Retinal pigment epithelial cell (primary cell): ENCODE measurements at places on chromosomes 11 and 22.

DNA sequence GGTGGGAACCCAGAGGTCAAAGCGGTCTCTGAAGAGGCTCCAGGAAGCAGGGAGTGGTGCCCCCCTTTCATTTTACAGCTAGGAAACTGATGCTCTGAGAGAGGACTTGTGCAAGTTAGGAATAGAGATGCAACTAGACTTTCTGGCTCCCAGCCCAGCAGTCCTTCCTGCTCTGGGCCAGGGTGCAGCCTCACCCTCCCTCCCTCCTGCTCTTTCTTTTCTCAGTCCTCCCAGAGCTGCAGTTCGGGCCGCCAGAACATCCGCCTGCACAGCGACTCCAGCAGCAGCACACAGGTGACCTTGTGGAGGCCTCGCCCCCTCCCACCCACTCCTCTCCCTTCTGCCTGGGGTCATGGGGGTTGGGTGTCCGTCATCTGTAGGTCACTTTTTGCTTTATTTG, 51.5 kb downstream of the LHFPL7 start:
- DNase-seq = peak; percentile 18

GRCh38 chr11:113564527-113565130, 89.4 kb upstream of the DRD2 start:
- DNase-seq = no peak

- DNase-seq = no peak
These were observed 251.2 kb downstream of the ETS1 start for GRCh38 chr11:128336203-128336602.

GRCh38 chr22:49767355-49768062, 60.2 kb downstream of the BRD1 start:
- peak; percentile 8 for DNase-seq

- DNase-seq = no peak
These were observed 8.7 kb downstream of the PNPLA5 start for GRCh38 chr22:43883012-43883661.

- no peak for DNase-seq
These were observed 345.4 kb upstream of the KIRREL3 start for GRCh38 chr11:127345819-127346459.

DNA sequence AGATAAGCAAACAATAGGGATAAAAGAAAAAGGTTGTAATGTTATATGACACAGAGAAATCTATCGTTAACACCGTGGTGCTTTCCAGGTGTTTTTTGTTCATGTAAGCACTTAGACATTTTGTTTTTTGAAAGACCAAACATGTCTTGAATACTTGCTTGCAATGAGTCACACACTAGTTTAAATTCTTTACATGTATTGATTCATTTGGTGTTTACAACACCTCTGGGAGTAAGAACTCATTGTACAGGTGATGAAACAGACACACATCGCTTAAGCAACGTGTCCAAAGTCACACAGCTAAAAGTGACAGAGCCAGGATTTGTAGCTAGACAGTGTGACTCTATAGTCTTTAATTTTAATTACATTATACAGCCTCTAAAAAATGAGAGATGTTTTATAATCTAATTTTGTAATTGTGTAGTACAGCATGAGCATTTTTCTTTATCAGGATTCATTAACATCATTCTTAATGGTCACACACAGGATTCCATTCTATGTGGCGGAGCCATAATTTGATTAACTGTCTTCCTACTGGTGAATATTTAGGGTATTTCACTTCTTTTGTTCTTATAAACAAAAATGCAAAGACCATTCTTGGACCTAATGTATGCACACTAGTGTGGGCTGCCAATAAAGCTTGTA, 148.8 kb downstream of the DBX1 start:
- DNase-seq = no peak

GRCh38 chr11:14519597-14519916, 629 bp downstream of the PSMA1 start:
- DNase-seq = no peak

DNA sequence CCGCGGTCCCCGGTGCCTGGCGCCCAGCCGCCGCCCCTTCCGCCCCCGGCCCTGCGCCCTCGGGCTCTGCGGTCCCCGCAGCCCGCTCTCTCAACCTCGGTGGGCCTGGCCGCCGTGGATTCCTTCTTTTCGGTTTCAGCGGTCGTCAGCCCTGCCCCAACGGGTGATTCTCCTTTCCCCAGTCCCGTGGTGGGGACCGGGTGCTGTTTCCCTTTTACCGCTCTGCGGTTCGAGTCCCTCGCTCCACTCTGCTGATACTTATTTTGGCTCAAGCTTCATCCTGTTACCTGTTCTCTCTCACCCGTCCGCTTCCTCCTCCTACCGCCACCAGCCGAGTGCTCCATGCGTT, 494 bp downstream of the ZDHHC5 start:
- no peak for DNase-seq

DNA sequence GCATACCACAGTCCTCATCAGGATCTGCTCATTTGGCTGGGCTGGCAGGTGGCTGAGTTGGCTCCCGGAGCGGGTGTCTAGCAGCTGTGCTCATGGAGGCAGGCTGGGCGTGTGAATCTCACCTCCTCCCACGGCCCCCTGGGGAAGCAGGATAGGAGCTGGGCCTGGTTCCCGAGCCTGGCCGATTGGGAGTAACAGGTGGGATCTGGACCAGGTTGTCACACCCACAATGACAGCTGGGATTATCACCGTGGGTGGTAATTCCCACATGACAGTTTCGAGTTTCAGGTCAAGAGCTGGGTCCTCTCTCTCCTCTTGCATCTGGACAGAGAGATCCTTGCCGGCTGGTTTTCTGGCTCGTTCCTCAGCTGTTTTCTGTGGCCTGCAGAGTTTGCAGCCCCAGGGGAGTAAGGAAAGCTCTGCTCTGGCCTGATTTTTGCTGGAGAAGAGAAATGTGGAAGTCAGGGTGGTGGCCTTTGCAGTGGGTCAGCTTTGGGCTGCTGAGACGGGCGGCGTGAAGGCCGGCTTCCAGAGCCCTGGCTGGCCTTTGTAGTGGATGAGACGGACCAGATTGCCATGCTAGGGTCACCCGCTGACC, 57.0 kb downstream of the BCR start:
- no peak for DNase-seq

DNA sequence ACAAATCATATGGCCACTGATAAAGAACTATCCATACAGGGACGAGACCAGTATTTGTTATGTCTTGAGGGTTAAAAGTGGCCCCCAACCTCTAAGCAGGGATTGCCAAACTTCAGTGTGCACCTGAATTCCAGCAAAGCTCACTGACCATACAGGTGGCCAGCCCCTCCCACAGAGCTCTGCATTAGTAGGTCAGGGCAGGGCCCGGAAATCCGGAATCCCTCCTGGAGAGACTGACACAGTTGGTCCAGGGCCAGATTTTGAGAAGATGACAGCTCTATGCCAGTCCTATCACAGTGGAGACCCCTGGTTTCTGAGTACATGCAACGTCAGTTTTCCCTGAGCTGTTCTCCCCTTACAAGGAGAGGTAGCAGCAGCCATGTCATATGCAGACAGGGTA, 20.8 kb downstream of the VPS37C start:
- DNase-seq = no peak

DNA sequence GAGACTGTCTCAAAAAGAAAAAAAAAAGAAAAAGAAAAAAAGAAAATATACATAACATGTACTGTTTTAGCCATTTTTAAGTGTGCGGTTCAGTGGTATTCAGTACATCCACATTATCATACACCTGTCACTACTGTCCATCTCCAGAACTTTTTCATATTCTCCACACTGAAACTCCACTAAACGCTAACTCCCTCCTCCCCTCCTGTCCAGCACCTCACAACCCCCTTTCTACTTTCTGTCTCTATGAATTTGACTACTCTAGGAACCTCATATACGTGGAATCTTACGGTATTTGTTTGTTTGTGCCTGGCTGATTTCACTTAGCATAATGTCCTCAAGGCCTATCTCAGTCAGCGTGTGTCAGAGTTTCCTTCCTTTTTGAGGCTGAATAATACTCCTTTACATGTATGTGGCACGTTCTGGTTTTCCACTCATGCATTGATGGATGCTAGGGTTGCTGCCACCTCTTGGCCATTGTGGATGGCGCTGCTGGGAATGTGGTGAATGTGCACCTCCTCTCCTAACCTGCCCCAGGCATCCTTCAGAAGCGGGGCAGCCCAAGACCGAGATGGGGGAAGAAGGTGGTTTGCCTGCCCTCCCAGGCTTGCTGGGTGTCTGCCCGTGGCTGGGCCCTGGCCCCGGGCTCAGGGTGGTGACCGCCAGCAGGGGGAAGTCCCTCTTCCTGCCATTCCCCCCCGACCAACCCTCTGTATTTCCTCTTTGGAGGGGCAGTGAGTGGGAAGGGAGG, 60.5 kb downstream of the BCR start:
- DNase-seq = no peak

DNA sequence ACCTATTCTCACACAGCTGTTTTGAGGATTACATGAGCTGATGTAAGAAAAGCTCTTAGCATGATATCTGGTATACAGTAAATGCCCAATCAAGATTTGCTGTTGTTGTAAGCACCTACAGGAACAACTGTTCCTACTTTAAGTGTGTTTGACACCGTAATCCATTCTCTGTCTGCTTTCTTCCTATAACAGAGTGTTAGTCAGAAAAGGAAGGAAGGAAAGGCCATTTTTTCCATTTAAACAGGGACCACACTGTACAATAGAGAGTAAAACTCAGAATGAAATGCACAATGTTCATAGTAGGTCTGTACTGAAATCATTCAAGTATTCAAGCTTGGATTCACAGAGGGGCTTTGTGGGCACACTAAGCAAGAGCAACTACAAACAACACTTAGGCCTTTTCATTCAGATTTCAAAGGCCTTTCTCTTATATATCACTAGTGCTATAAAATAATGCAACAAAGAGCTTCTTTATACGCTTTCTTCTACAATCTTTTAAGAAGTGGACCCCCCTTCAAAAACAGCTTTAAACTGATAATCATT, 21.5 kb downstream of the MTCH2 start:
- no peak for DNase-seq

DNA sequence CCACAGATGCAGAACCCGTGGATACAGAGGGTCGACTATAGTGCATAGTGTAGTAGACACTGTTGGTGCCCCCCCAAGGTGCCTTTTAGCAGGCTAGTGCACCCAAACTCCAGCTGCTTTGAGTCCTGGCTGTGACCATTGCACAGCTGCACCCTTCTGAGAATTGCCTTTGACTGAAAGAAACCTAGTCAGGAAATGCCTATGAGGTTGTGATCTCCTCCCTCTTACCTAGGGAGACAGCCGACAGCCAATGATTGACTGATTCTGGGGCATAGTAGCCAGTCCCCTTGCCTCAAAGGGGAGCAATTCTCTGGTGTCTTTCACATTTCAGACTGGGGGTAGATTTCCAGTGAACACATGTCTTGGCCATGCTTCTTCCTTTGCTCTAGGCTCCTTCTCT, 74.2 kb downstream of the DCDC1 start:
- DNase-seq = no peak

DNA sequence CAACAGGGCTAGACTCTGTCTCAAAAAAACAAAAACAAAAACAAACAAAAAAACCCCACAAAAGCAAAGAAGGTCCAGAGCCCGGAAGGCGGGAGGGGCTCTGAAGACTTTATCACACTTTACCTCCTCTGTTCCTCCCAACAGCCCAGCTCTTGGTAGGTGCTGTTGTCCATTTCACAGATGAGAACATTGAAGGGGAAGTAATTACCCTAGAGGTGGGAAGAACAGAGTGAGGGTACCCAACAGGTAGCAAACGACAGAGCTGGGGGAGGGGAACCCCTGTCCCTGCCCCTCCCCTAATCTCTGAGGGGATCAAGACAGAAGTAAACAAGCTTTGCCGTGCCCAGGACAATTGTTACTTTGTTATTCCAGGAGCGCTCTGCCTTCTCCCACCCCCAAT, 1.0 kb upstream of the BIK start:
- DNase-seq = no peak

- DNase-seq = no peak
These were observed 79.7 kb upstream of the LINC01488 start for GRCh38 chr11:69401715-69402114.

DNA sequence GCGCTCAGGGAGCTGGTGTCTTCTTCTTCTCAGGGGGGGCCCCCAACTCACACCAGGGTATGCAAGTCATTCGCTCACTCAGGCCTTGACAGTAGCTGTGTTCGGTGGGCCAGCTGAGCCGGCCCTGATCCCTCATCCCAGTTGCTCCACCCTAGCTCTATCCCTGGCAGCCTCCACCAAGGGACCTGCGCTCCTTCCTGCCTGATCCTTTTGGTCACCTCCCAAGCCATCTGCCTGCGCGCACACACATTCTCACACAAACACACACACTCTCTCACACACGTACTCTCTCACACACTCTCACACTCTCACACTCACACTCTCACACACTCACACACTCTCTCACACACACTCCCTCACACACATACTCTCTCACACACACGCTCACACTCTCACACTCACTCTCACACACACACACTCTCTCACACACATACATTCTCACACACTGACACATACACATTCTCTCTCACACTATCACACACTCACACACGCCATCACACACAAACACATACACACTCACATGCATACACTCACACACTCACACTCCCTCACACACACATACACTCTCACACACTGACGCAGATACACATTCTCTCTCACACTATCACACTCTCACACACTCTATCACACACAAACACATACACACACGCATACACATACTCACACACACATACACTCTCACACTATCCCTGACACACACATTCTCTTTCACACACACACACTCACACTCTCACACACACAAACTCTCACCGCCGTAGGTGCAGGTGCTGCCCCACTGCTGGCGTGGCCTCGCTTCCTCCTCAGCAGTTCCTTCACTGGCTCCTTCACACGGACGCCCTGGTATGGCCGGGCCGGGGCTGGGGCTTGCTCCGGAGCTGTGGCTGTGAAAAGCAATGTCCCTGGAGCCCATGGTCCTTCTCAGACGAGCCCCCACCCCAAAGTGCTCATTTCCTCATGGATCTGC, 20.8 kb downstream of the POU2AF1 start:
- DNase-seq = no peak
